ENCODE measurements at places on chromosomes 3 and 15.

DNA sequence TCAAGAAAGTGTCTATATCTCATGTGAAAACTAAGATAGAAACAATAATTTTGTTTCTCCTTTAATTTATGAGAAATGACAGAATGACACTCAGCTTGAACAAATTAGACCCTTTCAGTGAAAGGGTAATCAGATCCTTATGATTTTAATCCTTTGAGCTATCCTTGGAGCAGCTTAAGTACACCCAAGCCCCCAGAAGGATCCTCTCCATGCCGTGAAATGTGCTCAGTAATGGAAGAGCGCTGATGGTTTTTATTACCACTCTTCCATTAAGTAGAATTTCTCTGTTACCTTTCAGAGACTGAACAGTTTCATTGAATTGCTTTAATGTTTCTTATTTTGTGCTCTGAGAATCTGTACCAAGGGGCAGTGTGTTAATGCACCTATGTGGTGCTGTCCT, 54.3 kb downstream of the HMG20A start:
- peak; percentile 76 for DNase-seq

DNA sequence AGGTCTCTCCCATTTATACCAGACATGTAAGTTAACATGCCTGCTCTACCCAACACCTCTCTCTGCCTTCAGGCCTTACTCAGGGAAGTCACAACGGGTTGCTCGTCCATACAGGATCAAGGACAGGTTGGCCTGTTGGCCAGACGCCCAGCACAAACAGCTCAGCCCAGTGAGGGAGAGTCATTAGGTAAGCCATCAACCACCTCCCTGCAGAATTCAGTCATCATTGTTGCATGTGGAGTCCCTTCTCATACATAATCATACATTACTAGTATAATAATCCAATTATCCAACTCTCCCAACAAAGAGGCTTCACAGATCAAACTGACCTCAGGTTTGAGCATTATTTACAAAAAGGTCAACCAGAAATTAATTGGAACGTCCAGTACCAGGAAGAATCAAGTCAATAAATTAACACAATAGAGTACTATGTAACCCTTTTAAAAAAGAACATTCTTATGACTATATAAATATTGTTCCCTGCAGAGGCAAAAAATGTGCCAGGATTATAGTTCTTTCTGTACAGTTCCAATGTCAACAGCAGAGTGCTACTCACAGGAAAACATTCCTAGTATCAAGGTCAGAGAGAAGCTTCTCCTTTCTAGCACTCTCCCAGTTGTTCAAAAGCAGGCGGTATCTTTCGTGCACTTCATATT, 33.2 kb downstream of the HOMER2 start:
- DNase-seq = peak; percentile 96

DNA sequence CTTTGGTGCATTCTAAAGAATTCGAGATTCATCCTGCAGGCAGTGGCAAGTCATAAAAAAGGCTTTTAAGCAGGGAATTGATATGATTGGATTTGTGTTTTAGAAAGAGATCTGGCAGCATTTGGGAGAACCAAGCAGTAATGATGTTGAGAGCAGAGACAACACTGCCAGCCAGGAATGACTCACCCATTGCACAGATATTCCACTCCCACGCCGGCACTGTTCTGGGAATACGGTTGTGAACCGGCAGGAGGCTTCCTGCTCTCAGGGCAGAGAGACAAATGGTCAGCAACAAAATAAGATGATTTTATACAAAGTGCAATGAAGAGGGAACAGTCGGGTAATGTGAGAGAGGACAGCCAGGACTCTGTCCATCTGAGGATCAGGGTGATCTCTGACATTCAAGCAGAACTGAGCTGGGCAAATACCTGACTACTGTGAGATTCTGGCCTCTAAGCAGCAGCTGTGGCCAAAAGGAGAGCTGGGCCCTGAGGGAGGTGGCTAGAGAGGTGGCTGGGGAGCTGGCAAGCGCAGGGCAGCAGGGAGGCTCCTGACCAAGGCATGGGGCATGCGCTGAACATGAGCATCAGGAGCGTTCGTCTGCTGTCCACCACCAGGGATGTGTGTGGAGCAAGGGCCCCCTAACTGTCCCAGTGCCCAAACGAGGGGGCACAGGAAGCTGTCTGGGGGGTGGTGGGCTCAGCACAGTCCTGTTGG, 56.1 kb upstream of the PLXNA1 start:
- no peak for DNase-seq

DNA sequence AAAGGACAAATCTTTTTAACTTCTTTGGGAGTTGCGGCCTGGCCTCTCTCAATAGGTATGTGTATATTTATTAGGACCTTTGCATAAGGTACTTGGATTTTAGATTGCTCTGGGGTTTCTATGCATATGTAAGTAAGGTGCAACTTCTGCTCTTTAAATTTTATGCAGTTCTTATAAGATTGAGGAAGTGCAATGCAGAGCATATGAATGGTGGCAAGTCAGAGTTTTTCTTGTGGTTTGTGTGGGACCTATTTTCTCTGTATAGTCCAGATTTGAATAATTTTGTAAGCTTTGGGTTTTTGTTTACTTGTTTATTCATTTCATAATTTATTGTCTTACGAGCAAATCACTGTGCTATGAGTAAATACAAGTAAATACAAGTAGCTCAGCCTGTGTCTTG, 101.5 kb downstream of the ATG7 start:
- DNase-seq = no peak

DNA sequence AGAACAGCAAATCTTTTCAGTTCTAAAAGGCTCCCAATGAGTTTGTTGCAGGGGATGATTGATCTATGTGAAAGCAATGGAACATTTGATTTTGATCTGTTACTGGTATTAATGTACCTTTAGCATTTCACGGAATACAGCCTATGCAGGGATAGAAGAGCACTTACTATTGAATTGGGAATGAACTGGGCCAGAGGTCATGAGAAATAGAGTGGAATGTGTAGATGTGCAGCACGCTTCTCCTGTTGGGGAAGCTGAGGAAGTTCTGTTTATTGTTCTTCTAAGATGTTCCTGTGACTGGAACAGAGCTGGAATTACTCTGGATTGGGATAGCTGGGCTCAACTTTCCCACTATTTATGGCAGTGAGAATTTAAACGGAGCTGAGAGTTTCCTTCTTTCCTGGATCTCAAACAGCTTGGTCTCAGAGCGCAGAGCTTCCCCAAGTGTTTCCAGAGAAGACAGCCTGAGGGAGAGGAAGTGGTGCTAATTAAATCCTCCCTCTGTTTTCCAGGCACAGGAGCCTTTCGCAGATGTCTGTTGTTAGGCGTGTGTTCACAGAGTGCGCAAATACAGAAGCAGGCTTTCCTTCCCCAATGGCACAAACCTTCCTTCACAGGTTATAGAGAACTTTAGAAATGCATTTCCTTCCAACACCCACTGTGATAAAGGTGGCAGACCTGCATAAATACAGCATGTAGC, 32.5 kb downstream of the TPRG1 start:
- DNase-seq = peak; percentile 88

DNA sequence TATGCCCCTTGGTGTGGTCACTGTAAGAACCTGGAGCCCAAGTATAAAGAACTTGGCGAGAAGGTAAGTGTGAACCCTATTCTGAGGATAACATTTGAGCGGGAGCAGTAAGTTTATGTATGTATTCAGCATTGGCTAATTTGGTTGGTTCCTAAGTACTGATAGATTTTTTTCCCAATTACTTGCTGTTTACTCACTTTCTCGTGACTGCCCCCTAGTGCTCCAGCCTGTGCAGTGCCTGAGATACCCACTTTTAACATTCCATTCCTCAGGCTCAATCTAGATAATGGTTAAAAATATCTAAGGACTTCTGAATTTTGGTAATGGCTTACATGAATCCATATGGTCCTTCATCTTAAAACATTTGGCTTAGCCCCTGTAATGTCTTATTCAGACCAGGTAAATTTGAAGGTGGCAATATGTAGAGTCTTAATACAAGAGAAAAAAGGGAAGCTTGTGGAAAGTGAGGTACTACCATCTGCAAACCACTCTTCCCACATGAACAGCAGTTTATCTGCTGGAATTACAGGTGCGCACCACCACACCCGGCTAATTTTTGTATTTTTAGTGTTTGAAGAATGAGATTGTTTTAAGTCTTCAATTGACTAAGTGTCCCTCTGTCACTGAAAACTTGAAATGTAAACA, 7.1 kb downstream of the ELL3 start:
- peak; percentile 71 for DNase-seq

GRCh38 chr3:89644716-89645115, 537.3 kb downstream of the EPHA3 start:
- DNase-seq = peak; percentile 0

All from NCI-H69 (cell line).